ENCODE measurements at places on chromosomes 1 and 21.

GRCh38 chr1:233025157-233025556, 74.7 kb downstream of the NTPCR start:
- H3K4me1 ChIP-seq, result no peaks in the 10 kb centered on the region
- no peak overlapping the region for H3K27ac ChIP-seq

DNA sequence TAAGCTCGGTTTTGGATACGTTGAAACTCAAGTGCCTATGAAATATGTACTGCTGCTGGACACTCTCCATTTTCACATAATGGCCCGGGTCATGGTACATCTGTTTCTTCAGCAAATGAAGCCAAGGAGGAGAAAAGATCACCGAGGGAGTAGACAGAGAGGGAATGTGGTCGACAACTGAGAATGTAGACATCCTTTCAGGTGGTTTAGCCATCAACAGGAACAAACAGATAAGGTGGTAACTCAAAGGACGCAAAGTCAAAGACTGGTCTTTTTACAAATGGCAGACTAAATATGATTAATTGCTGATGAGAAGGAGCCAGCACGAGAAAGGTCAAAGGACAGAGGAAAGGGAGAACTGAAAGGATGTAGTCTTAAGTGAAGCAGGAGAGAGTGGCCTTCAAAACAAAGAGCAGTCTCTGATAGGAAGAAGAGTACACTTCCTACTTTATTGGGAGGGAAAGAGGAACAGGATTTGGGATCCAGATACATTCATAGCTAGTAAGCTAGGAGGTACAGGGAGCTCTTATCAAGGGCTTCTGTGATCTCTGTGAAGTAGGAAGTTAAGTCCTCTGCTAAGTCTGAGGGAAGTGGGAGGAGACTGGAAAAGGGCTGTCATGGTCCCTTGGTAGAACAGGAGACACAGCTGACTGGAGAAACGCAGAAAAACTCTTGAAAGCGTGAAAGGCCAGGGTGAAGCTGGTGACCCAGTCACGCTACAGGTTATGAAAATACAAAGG, 28.3 kb downstream of the NUP133 start:
- H3K27ac ChIP-seq, result peak overlapping the region; percentile 95
- H3K36me3 ChIP-seq, result peaks cover 39% of the 10 kb centered on the region
- DNase-seq, result peak; percentile 83
- H3K4me3 ChIP-seq, result peak overlapping the region; percentile 43
- H3K4me1 ChIP-seq, result peaks cover 34% of the 10 kb centered on the region
- no peaks in the 10 kb centered on the region for H3K27me3 ChIP-seq

GRCh38 chr1:105270966-105271365, 1521.3 kb downstream of the AMY1C start:
- H3K36me3 ChIP-seq, result no peaks in the 10 kb centered on the region
- DNase-seq, result no peak
- H3K27me3 ChIP-seq, result no peaks in the 10 kb centered on the region
- H3K4me3 ChIP-seq, result no peak overlapping the region

GRCh38 chr21:39347537-39347936, 1.4 kb downstream of the HMGN1 start:
- H3K27ac ChIP-seq, result peak overlapping the region; percentile 5
- DNase-seq, result no peak
- no peaks in the 10 kb centered on the region for H3K27me3 ChIP-seq
- peak overlapping the region; percentile 88 for H3K4me3 ChIP-seq
- peaks cover 23% of the 10 kb centered on the region for H3K36me3 ChIP-seq

GRCh38 chr1:202072211-202072765, 50.4 kb upstream of the GPR37L1 start:
- no peak for DNase-seq
- no peak overlapping the region for H3K4me3 ChIP-seq
- no peak overlapping the region for H3K27ac ChIP-seq
- peaks cover 5% of the 10 kb centered on the region for H3K27me3 ChIP-seq
- no peaks in the 10 kb centered on the region for H3K36me3 ChIP-seq

DNA sequence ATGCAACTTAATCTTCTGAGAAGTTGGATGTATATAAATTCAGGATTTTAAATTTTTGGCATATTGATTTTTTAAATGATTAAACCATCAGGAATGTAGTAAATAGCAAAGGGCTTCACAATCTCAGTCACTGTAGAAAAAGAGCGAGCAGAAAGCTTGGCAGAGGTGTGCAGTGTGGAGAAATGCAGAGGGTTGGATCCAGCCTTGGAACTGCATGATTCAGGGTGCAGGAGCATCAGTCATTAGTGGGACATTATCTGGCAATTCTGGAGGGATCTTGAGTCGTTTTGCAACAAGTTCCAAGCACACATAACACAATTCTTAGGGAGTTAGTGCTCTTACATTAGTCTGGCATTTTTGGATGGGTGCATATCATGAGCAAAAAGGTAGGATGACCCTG, 267.9 kb downstream of the PLA2G4A start:
- no peak for DNase-seq
- H3K4me1 ChIP-seq, result no peaks in the 10 kb centered on the region
- no peaks in the 10 kb centered on the region for H3K27me3 ChIP-seq
- H3K27ac ChIP-seq, result no peak overlapping the region
- H3K36me3 ChIP-seq, result no peaks in the 10 kb centered on the region

DNA sequence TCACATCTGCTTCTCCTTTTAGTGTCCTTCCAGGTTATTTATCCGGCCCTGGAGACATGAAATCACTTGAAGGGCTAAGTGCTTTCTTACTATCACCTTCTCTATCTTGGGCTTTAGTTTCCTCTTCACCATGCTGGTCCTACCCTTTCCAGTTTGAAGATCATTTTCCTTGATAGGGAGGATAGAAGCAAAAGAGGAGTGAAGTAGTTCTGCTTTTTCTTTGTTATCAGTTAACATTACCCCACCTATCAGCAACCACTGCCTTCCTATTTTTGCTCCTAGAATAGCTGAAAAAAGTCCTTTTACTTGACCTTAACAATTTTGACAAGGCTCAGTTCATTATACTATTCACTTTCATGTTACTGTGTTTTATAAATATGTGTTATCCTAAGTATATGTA, 19.4 kb downstream of the RGL1 start:
- H3K27me3 ChIP-seq, result no peaks in the 10 kb centered on the region
- no peak for DNase-seq
- no peak overlapping the region for H3K4me3 ChIP-seq
- H3K27ac ChIP-seq, result peak overlapping the region; percentile 22
- H3K4me1 ChIP-seq, result peaks cover 4% of the 10 kb centered on the region

- no peak for DNase-seq
- no peaks in the 10 kb centered on the region for H3K36me3 ChIP-seq
- no peak overlapping the region for H3K4me3 ChIP-seq
- H3K27ac ChIP-seq, result no peak overlapping the region
- H3K27me3 ChIP-seq, result peaks cover 5% of the 10 kb centered on the region
Measured at GRCh38 chr1:172478485-172478884, 34.6 kb upstream of the PIGC start.

GRCh38 chr1:115839029-115839678, 1.8 kb downstream of the NHLH2 start:
- peaks cover 46% of the 10 kb centered on the region for H3K27me3 ChIP-seq
- H3K36me3 ChIP-seq, result no peaks in the 10 kb centered on the region
- H3K4me3 ChIP-seq, result peak overlapping the region; percentile 75
- H3K27ac ChIP-seq, result peak overlapping the region; percentile 90
- no peak for DNase-seq

GRCh38 chr21:18384771-18385170, 18.8 kb downstream of the TMPRSS15 start:
- H3K27me3 ChIP-seq, result no peaks in the 10 kb centered on the region
- H3K4me3 ChIP-seq, result no peak overlapping the region
- peaks cover 6% of the 10 kb centered on the region for H3K4me1 ChIP-seq
- H3K27ac ChIP-seq, result no peak overlapping the region

DNA sequence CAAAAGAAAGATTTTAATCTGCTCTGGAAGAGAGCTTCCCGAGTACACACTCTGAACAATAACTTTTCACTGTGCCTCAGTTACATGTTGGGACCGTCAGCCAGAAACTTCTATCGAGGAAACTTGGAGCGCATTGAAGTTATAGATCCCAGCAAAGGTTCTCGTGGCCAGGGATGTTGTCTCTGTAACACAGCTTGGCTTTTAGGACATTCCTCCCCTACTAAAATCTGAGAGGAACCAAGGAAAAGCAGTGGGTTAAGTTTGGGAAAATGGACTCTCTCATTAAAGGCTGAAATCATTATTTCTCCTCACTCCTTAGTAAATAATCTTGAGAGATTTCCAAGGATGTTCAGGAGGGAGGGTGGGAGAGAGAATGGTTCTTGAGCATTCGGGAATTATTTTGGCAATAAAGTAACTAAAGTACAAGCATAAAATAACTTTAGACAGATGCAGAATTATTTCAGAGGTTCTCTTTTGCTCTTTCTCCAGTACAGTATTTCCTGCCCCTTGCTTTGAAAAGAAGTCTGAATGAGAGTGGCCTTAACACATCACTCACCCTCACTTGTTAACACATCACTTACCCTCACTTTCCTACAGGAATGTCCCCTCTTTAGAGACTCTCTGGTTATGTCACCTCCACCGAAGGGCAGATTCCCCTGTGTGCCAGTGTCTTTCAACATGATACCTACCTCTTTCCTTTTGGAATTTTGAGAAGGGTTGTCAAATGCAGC, 1.8 kb upstream of the NFIA start:
- H3K4me1 ChIP-seq, result peaks cover 18% of the 10 kb centered on the region
- peak overlapping the region; percentile 30 for H3K4me3 ChIP-seq
- peaks cover 40% of the 10 kb centered on the region for H3K27me3 ChIP-seq
- peak overlapping the region; percentile 5 for H3K27ac ChIP-seq
- H3K36me3 ChIP-seq, result no peaks in the 10 kb centered on the region

DNA sequence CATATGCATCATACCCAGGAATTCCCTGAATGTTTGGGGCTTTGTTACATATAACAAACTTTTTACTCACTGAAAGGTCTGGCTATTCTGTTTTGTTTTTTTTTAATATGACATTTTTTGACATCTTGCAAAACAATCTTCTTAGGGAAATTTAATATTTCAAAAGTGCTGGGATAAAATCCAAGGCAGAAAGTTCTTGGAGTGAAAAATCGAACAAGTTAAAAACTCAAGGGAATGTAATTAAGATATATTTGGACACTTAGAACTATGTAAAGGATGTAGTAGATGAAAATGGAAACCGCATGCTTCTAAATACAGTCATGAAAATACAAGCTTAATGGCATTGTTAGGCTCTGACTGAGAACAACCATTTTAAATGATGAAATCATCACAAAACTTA, 8.6 kb downstream of the CHODL start:
- H3K27ac ChIP-seq, result no peak overlapping the region
- DNase-seq, result no peak
- no peaks in the 10 kb centered on the region for H3K36me3 ChIP-seq
- no peak overlapping the region for H3K4me3 ChIP-seq
- no peaks in the 10 kb centered on the region for H3K4me1 ChIP-seq
- H3K27me3 ChIP-seq, result no peaks in the 10 kb centered on the region

GRCh38 chr1:201021630-201022492, 1.7 kb downstream of the KIF21B start:
- peaks cover 88% of the 10 kb centered on the region for H3K4me1 ChIP-seq
- H3K27me3 ChIP-seq, result no peaks in the 10 kb centered on the region
- H3K4me3 ChIP-seq, result peak overlapping the region; percentile 86
- no peak for DNase-seq

- peak; percentile 77 for DNase-seq
- peak overlapping the region; percentile 57 for H3K4me3 ChIP-seq
- peak overlapping the region; percentile 92 for H3K27ac ChIP-seq
Measured at GRCh38 chr1:11407301-11407994, 71.5 kb upstream of the DISP3 start.

- peaks cover 10% of the 10 kb centered on the region for H3K36me3 ChIP-seq
- peak overlapping the region; percentile 38 for H3K27ac ChIP-seq
- H3K4me3 ChIP-seq, result no peak overlapping the region
- H3K27me3 ChIP-seq, result no peaks in the 10 kb centered on the region
- peaks cover 34% of the 10 kb centered on the region for H3K4me1 ChIP-seq
- DNase-seq, result no peak
Measured at GRCh38 chr1:174958396-174958795, 41.4 kb upstream of the CACYBP start.

- H3K4me1 ChIP-seq, result peaks cover 14% of the 10 kb centered on the region
- DNase-seq, result no peak
- peaks cover 10% of the 10 kb centered on the region for H3K36me3 ChIP-seq
- no peak overlapping the region for H3K4me3 ChIP-seq
- H3K27me3 ChIP-seq, result peaks cover 39% of the 10 kb centered on the region
- H3K27ac ChIP-seq, result no peak overlapping the region
Measured at GRCh38 chr21:45034556-45035476, 39.6 kb upstream of the ADARB1 start.
